NCI-H1092 (cell line): ENCODE measurements at places on chromosomes 5 and 9.

DNA sequence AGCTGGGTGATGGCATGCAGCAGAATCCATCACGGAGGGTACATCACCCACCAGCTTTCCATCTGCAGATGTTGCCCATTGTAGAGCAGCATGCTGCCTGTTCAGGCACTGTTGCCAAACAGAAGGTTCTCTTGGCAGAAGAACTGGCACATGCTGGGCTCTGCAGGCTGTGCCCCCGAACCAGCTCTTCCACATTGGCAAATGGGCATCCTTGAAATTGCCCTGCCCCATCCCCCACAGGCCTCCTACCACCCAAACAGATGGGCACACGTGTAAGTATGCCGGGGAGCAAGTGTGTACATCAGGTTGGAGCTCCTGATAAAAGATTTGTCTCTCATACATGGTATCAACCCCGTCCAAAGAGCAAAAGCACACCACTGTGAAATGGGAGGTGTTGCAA is 220.3 kb upstream of the TAS2R1 start:
- DNase-seq, result no peak

DNA sequence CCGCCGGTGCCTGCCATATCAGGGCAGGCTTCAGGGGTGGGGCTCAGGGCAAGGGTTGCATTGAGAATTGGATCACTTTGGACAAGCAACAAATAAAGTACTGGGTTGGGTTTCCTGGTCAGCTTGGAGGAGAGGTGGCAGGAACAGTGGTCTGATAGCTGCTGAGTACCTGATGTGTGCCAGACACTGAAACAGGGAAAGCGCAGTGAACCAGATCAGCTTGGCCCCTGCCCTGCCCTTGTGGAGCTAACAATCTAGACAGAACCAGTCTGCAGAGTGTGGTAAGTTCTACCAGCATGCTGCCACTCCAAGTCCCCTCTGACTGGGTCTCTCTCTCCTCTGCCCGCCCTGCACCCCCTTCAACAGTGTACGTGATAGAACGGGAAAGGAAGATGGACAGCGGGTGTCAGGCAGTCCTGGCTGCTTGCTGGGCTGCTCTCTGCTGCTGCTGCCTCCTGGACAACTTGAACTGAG is 53.4 kb downstream of the CYSTM1 start:
- DNase-seq, result no peak

DNA sequence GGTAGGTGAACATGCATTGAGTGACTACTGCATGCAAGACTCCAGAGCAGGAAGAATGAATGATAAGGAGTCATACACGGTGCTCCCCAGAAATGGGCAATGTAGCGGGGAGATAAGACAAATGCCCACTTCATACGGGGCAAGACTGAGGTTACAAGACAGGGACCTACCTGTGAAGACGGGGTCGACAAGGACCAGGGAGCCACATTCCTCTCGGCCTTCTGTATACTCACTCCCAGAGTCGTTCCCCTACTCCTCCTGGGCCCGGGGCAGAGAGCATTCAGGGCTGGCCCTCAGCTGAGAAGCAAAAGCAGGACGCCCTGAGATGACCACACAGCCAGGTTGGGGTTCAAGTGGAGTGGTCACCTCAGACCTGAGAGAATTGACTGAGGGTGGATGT is 26.7 kb downstream of the PITX1 start:
- DNase-seq, result no peak

DNA sequence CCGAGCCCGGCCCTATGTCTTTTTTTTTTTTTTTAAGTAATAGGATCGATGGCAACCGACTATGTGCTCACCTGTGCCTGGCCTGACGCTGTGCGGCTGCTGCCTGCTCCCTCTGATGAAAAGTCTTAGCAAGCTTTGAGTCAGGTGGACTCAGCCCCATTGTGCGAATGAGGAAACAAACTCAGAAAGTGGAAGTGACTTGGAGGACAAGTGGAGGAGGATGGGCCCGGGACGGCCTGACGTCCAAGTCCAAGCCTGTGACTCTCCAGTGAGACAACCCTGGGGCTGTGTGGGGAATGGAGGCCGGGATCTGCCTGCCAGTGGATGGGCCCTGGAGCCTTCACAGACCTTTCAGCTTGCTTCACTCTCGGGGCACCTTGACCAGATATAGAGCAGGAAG is 57.9 kb downstream of the EXD3 start:
- DNase-seq, result no peak

- DNase-seq, result no peak
Measured at GRCh38 chr5:172194985-172195774, 1.2 kb downstream of the EFCAB9 start.

GRCh38 chr5:25119650-25120049 is 474.9 kb upstream of the CDH10 start:
- DNase-seq, result no peak

DNA sequence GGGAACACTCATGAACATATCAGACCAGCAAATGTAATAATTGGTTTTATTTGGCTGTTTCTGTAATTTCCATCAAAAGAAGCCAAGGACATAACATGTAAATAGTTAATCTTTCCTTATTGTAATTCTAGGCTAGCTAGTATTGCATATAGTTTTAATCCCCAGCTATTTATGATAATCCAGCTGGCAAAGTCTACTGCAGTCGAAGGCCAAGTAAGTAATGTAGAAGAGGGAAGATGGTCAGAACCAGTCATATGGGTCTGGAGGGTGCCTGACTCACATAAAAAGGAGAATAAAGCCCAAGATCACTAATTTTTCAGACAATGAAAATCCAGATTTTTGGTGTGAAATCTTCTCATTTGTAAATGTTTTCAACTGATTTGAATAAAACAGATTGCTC is 106.3 kb downstream of the CCDC192 start:
- no peak for DNase-seq

GRCh38 chr9:32431940-32432555 is 47.6 kb downstream of the ACO1 start:
- peak; percentile 28 for DNase-seq

- no peak for DNase-seq
Measured at GRCh38 chr5:83777856-83778255, 57.2 kb upstream of the HAPLN1 start.

DNA sequence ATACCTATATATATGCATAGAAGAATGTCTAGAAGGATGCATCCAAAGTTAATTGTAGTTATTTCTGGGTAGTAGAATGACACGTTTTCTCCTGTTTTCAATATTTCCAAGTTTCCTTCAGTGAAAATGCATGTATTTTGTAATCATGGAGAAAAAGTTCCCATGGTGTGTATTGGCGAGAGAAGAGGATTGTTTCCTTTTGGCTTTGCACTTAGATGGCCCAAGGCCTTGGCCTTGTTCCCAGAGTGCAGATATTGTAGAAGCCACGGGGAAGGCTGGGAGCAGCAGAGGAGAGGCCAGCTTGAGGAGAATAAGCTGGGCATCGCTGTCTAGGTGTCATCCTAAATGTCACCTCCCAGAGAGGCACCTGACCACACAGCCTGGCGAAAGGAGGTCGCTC is 44.0 kb downstream of the IRF1 start:
- DNase-seq, result no peak

GRCh38 chr5:136062366-136063274 is 33.8 kb downstream of the TGFBI start:
- peak; percentile 2 for DNase-seq

GRCh38 chr9:113931140-113931539 is 55.0 kb downstream of the ZNF618 start:
- DNase-seq, result no peak

DNA sequence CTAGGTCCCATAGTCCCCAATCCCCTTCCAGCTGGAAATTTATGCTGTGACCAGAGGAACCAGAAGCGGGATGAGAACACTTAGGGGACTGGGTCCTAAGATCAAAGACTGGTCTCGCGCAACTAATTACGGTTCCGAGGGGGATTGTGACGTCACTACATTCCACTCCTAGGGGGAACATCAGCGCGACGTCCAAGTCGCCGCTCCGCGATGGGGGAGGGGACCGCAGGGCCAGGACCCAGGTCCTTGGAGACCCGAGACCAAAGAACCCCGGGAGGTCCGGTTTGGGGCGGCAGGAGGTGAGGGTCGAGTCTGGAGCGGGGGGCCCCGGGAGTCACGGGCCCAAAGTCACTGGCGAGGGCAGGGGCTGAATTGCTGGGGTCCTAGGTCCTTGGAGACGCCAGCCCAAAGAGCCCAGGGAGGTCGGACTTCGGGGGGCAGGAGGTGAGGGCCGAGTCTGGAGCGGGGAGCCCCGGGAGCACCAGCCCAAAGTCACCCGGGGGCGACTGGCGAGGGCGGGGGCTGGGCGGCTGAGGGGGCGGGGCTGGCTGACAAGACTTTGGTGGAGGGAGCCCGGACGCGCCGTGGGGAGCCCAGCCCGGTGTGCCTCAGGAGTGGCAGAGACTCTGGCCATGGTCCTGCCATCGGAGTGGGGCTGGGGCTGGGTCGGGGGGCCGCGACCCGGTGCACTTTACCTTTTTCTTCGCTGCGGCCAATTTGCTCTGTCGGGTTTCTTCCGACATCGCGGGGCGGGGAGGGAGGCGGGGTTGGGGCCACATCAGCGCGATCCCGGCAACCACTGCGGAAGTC is at the start of gene GOLGA2:
Gene GOLGA2, minus strand, starts transcription at position 810 of the 810 bp plus-strand sequence. Its CDS starts 31 bp downstream, at position 779.
- no peak for DNase-seq

DNA sequence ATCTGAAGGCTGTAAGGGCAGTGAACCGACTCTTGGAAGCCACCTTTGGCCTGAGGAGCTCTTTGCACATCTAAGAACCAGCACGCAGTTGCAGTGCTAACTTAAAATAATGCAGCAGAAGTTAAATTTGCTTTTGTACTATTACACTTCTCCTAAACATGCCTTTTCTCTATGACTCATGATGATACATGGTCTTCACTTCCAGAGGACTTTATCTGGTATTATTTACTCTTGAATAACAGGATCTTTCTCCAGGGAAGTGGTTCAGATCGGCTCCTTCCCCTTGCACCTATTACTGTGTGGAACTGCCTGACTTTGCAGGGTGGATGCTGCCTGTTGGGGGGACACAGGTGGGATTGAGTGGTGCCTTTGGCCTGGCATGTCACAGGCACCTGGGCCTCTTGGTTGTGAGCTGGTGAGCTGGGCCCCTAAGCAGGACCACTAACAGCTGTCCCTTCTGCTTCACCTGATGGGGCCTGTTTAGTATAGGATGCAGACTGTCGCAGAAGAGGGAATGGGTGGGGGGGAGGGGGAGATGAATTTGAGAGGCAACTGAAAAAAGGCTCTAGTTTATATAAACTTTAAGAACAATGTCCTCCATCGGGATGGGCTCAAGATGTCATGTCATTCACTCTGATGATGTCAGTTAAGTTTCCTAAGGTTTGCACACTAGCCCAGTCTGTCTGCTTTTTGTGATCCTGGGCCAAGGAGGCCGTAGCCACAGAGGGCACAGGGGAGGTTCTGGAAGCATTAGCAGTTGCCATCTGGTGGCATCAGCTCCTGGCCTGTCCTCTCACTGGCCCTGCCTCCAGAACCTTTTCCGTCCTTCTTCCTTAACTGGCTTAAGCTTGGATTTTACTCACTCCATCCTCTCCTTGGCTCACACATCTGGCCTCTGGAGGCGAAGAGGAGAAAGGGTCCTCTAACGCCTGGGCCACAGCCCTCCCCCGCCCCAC is 33.9 kb upstream of the GABBR2 start:
- DNase-seq, result no peak

GRCh38 chr5:115656404-115656803 is 30.6 kb upstream of the TMED7 start:
- DNase-seq, result no peak

DNA sequence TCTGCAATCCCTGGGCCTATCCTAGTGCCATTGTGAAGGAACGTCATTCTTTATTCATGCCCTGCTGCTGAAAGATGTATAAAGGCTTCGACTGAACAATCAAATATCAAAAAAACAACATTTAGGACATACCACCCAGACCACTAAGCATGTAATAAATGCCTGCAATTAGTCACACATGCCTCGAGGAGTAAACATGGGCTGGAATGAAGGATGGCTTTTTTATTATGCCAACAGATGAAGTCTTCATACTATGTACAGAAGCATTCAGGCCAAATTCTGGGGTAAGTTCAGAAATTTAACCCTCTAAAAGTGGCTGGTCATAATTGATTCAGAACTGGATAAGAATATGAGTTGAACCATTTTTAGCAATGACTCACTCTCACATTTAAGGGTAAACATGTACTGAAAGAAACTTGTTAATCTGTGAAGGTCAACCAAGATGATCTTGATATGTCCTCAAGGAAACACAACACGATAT is 38.1 kb downstream of the FAM240B start:
- no peak for DNase-seq

DNA sequence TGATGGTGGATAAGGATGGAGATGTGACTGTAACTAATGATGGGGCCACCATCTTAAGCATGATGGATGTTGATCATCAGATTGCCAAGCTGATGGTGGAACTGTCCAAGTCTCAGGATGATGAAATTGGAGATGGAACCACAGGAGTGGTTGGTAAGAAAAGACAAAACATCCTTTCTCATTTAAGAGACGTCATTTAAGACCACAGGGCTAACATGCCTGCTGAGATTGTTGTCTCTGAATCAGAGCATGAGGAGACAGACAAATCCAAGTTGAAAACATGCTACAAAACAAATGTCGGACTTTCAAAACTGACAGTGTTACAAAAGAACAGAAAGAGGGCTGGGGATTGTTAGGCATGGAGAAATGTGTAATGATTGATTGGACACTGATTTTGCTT is 4.6 kb downstream of the CCT5 start:
- no peak for DNase-seq

GRCh38 chr5:143557061-143557818 is 153.8 kb upstream of the NR3C1 start:
- peak; percentile 8 for DNase-seq

GRCh38 chr5:79236970-79237739 is 1.2 kb downstream of the JMY start:
- DNase-seq, result peak; percentile 10

DNA sequence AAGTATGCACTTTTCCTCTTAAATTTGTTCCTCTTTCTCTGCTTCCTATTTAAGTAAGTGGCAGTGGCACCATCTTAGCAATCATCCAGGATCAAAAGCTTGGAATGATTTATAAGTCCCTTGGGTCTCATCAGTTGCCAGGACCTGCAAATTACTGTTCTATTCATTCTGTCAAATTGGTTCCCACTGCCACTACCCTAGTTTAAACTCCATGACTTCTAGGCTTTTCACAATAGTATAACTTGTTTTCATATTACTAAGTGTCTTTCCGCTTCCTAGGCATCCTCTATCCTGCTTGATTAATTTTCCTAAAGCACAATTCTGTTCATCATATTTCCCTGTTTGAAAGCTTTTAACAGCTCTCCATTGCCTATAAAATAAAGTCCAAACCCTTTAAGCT is 363.9 kb upstream of the MEF2C start:
- no peak for DNase-seq

DNA sequence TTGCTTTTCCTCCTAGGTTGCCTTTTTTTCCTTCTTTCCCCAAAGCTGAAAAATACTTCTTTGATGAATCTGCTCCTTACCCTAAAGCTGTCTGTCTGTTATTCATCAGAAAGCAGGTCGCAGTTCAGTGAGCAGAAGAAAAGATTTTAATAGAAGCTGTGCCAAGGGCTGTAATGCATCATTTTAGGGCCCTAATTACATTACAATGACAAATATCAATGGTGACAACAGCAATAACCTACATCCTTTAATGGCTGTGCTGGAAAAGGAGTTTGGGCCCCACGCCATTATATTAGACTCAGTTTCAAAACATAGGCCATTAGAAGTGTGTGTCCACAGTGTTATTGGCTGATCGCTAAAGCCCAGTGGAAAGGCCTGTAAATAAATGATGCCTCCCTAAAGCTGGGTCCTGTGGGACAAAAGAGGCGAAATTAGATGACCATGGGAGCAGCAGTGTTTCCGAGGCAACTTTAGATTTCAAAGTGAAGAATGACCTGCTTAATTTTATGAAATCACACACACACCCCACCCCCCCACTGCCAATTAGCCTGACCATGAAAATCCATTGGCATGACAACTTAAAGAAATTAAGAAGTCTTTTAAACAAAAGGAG is 38.4 kb downstream of the TLE4 start:
- peak; percentile 17 for DNase-seq
